ENCODE measurements at places on chromosomes 1 and 21.
A peak's percentile ranks its signal among the peaks of the same experiment; 100 is the strongest.

- DNase-seq: no peak
Observed at GRCh38 chr1:166905136-166905535, 29.1 kb upstream of the TADA1 start.

DNA sequence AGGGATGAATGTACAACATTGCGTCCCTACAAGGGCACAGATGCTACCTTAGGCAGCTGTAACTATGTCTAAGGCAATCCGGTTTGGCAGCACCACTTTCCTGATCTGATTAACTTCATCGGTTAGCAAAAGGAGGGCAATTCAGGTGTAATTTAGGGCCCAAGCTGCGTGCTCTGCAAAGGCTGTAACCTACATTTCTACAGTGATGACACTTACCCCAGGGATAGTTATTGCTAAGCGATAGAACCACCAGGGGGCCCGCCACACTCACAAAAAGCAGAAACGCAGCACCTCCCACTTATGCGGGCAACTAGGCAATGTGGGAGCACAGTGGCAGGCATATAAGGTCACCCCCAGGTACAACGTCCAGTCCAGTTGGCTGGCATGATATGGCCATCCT, 113.5 kb downstream of the GDAP2 start:
- no peak for DNase-seq

GRCh38 chr1:2212274-2212531, 15.9 kb upstream of the SKI start:
- DNase-seq: no peak

DNA sequence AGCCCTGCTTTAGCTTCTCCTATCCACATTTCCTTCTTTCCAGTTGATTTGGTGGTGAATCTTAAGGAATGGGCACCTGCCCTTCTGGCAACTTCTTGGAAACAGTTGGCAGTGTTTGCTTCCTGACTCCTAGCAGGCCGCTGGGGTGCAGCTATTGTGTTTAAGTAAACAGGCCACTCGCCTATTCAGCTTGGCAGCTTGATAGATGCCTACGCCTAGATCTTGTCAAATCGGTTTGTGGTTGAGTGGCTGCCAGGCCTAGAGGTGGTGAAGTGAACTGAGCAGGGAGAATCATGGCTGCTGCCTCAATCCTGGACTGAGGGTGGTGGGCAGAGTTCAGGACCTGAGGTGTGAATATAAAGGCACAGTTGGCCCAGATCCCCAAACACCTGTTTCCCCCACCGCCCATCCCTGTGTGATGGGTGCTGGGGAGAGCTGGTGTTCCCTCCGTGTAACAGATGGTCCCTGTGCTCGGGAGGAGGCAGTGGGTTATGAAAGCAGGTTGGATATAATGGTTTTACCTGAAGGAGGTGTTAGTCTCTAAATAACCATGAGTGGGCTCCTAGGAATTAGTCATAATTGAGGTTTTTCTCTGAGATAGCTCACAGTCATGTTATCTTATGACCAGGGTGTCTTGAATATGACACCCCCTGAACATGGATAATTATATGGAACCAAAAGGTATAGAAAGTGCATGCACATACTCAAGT, 940 bp upstream of the PLA2G2C start:
- DNase-seq: peak; percentile 12

- no peak for DNase-seq
Observed at GRCh38 chr1:104855550-104855949, 1105.9 kb downstream of the AMY1C start.

DNA sequence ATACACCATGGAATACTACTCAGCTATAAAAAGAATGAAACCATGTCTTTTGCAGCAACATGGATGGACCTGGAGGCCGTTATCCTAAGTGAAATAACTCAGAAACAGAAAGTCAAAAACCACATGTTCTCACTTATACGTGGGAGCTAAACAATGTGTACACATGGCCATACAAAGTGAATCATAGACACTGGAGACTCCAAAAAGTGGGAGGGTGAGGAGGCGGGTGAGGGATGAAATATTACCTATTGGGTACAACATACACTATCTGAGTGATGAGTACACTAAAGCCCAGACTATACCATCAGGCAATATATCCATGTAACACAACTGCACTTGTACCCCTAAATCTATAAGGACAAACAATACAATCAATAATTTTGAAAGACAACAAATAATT, 39.5 kb upstream of the FAM20B start:
- DNase-seq: no peak

DNA sequence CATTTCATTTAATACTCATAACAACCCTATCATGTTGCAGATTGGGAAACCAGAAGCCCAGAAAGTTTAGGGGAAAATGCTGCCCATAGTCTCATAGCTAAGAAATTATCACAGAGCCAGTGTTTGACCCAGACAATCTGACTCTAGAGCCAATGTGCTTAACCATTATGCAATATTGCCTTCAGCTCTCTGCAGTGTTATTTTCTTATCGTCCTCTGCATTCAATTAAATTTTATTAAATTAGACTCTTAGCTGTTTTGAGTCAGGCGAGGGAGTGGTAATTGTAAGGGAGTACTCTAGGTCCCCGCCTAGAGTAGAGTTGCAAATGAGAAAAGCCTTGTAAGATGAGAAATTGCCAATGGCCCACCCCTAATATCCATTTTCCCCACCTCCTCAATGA, 191.1 kb downstream of the TTLL7 start:
- DNase-seq: no peak

DNA sequence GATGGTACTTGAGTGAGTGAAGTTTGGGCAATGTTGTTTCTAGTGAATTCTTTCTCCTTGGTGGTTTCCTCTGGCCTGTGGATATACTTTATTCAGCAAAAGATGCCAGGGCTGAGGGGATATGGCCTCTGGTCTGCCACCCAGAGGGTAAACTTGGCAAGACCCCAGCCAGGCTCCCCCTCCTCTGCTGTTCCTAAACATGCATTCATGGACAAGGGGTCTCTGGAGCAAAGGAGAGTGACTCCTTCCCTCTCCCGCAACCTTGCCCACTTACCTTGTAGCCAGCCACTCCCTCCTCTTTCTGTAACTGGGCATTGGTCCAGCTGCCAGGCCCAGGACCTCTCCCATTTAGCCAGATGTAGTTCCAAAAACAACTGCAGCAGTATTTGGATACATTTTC, 43.8 kb downstream of the RUNX3 start:
- no peak for DNase-seq
